ENCODE measurements at places on chromosomes 13 and 19. TPM values are rescaled to one million over a fixed set of nuclear protein-coding genes. Genes with fewer than 3 reads are reported as not detected.

Gene CEACAM8
- not detected for polyA plus RNA-seq

Gene U2AF2
- 199 TPM for polyA plus RNA-seq

Gene TRAPPC2B
- polyA plus RNA-seq, result 17.0 TPM

Gene TMC4
- 4.1 TPM for polyA plus RNA-seq

GRCh38 chr19:14091813-14092462 lies 1.4 kb upstream of the SAMD1 start:
- peak; percentile 18 for DNase-seq

GRCh38 chr19:7982103-7982502 lies 23.3 kb downstream of the ELAVL1 start:
- DNase-seq, result no peak

- DNase-seq, result no peak
Observed at GRCh38 chr19:18090545-18091216, 3.9 kb upstream of the IL12RB1 start.

GRCh38 chr19:12801466-12802266 lies at the start of the genes PRDX2 and THSD8:
PRDX2 (minus strand) TSS chr19:12801800; CDS start chr19:12801261, 539 bp downstream.
THSD8 (plus strand) TSS chr19:12802069; CDS start chr19:12802072, 3 bp downstream.
- peak; percentile 95 for DNase-seq

- DNase-seq, result no peak
Observed at GRCh38 chr13:29140277-29140676, 320.1 kb downstream of the MTUS2 start.

- no peak for DNase-seq
Observed at GRCh38 chr13:35714121-35714520, 237.6 kb upstream of the MAB21L1 start.

- DNase-seq, result no peak
Observed at GRCh38 chr19:607301-608154, 17.8 kb downstream of the HCN2 start.

- DNase-seq, result no peak
Observed at GRCh38 chr19:42452590-42452989, 9.8 kb upstream of the CXCL17 start.

GRCh38 chr13:40911341-40911740 lies 107.8 kb downstream of the ELF1 start:
- DNase-seq, result no peak

- DNase-seq, result no peak
Observed at GRCh38 chr13:50599927-50600326, 243.6 kb downstream of the DLEU7 start.

- DNase-seq, result no peak
Observed at GRCh38 chr19:45424191-45425058, 708 bp upstream of the ERCC1 start.

GRCh38 chr19:49223472-49223871 lies 65.9 kb downstream of the TRPM4 start:
- DNase-seq, result no peak

DNA sequence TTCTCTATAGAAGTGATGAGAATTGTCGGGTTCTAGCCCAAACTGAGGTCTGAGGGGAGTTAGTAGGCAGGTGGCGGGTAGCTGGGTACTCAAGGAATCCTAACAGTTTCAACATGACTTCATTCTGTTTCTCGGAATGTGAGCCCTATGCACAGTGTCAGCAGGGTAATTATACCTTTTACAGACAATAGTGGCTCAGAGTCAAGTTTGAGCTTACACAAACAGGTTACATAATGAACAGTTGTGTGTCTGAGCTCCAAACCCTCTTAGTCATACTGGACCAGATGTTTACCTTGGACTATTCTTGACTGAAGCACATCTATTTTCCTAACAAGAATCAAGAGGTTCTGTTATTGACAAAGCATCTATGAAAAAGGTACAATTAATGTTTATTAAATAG lies 1066.7 kb upstream of the PCDH20 start:
- DNase-seq, result no peak

GRCh38 chr13:107339209-107339608 lies 771.3 kb upstream of the ARGLU1 start:
- no peak for DNase-seq

DNA sequence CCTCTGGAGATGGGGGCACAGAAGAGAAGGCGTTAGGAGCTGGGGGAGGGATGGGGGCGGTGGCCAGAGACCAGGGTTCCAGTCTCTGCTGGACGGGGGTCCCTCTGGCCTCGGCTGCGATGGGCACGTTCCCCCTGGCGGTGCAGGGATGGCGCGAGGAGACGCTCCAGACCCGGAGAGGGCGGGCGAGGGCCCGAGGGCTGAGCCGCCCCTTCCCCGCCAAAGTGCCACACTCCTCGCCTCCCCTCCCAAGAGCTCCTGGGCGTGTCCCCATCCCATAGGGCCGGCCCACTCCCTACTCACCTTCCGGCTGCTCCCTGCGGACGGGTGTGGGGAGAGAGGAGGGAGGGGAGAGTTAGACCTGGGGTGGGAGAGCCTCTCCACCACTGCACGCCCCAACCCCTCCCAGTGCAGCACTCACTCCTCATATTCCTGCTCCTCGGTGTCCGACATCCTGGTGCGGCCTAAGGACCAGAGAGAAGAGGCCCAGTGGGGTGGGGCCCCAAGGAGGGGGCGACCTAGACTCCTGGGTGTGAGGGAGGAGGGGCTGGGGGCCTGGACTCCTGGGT lies 2.2 kb downstream of the TNNT1 start:
- no peak for DNase-seq

DNA sequence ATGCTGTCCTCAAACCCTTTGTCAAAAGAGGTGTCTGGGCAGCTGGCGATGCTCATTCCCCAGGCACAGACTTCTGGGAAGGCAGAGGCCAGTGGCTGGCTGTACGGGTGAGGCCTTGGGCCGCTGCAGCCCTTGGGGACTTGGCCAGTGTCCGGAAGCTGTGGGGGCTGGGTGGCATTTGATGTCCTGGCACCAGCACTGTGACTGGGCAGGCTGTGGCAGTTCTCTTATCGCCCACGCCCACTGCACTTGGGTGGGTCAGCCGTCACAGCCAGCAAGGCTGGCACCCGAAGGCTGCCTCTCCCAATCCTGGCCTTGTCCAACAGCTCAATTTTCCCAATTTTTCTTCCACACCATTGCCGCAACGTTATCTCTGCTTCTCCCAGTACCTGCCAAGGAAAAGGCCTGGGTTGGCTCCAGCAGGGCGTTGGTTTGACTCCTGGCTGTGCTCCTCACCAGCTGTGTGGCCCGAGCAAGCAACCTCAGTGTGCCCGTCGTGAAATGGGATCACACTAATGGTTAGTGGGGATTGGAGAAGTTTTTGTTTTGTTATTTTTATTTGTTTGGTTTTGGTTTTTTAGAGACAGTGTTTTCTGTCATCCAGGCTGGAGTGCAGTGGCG lies 12.7 kb upstream of the SLC44A2 start:
- DNase-seq, result no peak
